Prostate gland (tissue), 2 donors: ENCODE measurements at places on chromosomes 3 and 15. TPM values are rescaled to one million over a fixed set of nuclear protein-coding genes. Genes with fewer than 3 reads are reported as not detected.

The MOBP gene
- 2.4 TPM for total RNA-seq

The GP5 gene
- total RNA-seq = not detected

DNA sequence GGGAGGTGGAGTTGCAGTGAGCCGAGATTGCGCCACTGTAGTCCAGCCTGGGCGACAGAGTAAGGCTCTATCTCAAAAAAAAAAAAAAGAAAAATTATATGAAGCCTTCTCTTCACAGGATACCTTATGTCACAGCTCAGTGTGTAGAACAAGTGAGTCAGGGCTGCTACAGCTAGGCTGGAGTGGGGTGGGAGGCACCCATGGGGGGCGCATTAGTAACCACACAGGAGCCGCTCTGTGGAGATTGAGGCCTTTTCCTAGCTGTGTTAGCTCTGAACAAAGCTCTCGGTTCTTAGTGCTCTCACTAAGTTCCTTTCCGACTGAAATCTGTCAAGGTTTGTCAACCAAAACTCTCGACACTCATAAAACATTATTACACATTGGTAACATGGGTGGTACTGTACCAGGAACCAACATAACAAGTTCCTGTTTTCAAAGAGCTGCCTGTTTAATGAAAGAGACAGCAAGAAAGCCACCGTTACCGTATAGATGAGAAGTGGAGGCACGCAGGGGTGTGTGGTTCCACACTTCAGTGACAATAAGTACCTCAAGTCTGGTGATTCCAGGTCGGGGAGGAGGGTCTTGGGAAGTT, 4.5 kb downstream of the LRRC31 start:
- H3K36me3 ChIP-seq = no peaks in the 10 kb centered on the region
- no peak for DNase-seq
- peak overlapping the region; percentile 42 for H3K27ac ChIP-seq
- H3K27me3 ChIP-seq = no peaks in the 10 kb centered on the region
- no peak overlapping the region for H3K4me3 ChIP-seq

- DNase-seq = no peak
- no peaks in the 10 kb centered on the region for H3K36me3 ChIP-seq
- no peaks in the 10 kb centered on the region for H3K27me3 ChIP-seq
- H3K4me3 ChIP-seq = no peak overlapping the region
- no peaks in the 10 kb centered on the region for H3K4me1 ChIP-seq
Observed at GRCh38 chr3:45214061-45214680, 11.9 kb downstream of the TMEM158 start.

DNA sequence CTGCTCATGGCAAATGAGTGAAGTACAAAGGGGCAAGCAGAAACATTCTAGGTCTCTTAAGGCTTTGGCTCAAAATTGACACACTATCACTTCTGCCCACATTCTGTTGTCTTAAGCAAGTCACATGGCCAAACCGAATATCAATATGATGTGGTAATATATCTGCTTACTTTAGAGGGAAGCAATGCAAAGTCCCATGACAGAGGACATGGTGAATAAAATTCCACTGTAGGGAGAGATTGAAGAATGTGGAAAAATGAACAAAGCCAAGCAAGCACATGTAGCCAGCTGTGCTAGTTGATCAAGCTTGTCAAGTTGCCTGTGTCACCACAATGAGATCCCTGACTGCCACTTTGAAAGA, 11.2 kb upstream of the TBC1D5 start:
- H3K36me3 ChIP-seq = no peaks in the 10 kb centered on the region
- H3K4me3 ChIP-seq = no peak overlapping the region
- H3K27me3 ChIP-seq = no peaks in the 10 kb centered on the region
- no peak overlapping the region for H3K27ac ChIP-seq
- H3K4me1 ChIP-seq = no peaks in the 10 kb centered on the region
- DNase-seq = no peak

DNA sequence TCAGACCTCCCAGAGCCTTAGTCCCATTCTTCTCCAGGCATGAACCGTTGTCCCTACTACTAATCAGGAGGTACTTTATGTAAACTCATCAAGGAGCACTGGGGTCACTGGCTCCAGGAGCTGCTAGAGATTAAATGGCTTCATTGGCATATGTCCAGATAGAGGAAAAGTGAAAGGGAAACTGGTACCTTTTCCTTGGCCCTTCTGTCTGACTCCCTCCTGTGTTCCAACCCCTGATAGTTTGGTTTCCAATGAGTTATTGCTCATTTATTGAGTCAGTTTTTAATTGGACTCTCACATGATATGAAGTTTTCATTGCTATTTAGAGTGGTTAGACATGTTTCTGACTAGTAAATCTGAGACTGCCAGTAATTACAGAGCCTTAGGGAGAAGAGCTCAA, 130.5 kb upstream of the BFSP2 start:
- H3K27me3 ChIP-seq = no peaks in the 10 kb centered on the region
- DNase-seq = no peak
- no peaks in the 10 kb centered on the region for H3K4me1 ChIP-seq
- H3K27ac ChIP-seq = no peak overlapping the region
- H3K4me3 ChIP-seq = no peak overlapping the region

- H3K27ac ChIP-seq = no peak overlapping the region
- no peaks in the 10 kb centered on the region for H3K27me3 ChIP-seq
- no peak for DNase-seq
- H3K4me1 ChIP-seq = peaks cover 9% of the 10 kb centered on the region
- H3K4me3 ChIP-seq = no peak overlapping the region
Observed at GRCh38 chr3:149646181-149646766, 11.6 kb downstream of the WWTR1 start.

DNA sequence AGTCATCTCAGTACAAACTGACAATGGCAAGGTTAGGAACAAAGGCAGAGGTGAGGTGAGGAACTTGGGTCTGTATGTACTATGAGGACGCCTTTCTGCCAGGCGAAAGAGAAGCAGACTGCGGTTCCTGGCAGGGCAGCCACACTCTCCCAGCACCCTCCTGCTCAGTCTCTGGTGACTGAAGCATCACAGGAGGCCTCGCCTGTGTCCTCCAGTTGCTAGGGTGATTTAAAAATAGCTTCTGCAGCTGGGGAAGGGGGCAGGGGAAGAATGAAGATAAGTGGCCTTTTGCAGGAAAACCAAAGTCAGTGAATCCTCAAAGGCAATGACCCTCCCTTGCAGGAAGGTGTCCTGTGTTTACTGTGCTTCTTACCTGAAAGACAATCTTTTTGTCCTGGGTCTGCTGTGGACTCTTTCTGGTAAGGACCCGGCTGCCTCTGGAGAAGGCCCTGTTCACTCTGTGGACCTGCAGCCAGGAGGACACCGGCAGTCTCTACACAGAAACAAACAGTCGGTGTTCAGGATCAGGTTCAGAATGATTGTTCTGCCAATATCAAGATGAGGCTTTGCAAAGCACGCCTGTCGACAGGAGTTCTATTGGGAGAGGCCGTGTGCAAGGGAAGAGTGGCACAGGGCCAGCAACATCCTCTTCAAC, 65.7 kb upstream of the DGKG start:
- H3K27me3 ChIP-seq = no peaks in the 10 kb centered on the region
- H3K27ac ChIP-seq = no peak overlapping the region
- no peaks in the 10 kb centered on the region for H3K36me3 ChIP-seq

- no peak for DNase-seq
- no peak overlapping the region for H3K4me3 ChIP-seq
- H3K4me1 ChIP-seq = no peaks in the 10 kb centered on the region
- no peak overlapping the region for H3K27ac ChIP-seq
Observed at GRCh38 chr3:157618075-157618760, 115.0 kb upstream of the VEPH1 start.

DNA sequence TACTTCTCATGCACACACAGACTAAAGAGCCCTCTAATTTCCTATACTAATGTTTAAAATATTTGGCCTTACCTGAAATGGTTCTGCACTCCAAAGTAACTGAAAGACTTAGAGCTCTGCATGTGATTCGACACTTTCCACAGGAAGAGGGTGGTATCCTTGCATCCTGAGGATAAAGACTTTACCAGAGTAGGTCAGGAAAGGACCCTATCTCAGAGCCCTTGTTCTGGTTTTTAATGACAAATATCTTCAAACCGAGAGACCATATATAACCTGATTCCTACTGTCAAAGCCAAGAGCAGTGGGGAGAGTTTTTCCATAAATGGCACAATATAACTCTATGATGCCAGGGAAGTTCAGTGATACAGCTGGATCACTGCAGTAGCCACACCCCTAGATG, at the start of gene GP5:
GP5 (minus strand) TSS at position 101 of the 400 bp plus-strand sequence. CDS start 984 bp downstream, outside the sequence.
- H3K27ac ChIP-seq = no peak within 1 kb of the TSS
- no peaks in the 10 kb centered on the region for H3K36me3 ChIP-seq
- H3K27me3 ChIP-seq = peaks cover 8% of the 10 kb centered on the region
- H3K4me3 ChIP-seq = no peak within 1 kb of the TSS
